AG04450 (cell line): ENCODE measurements at places on chromosomes 1 and 21. TPM values are rescaled to one million over a fixed set of nuclear protein-coding genes. Genes with fewer than 3 reads are reported as not detected.

SPRR1A gene
- not detected in 2 replicates for polyA plus RNA-seq

TTLL7 gene
- 14.5 and 17.9 TPM in 2 replicates for polyA plus RNA-seq

SAMD13 gene
- 0.99 and 1.0 TPM in 2 replicates for polyA plus RNA-seq

KRTAP13-2 gene
- polyA plus RNA-seq, result not detected in 2 replicates

DMBX1 gene
- not detected in 2 replicates for polyA plus RNA-seq

DNA sequence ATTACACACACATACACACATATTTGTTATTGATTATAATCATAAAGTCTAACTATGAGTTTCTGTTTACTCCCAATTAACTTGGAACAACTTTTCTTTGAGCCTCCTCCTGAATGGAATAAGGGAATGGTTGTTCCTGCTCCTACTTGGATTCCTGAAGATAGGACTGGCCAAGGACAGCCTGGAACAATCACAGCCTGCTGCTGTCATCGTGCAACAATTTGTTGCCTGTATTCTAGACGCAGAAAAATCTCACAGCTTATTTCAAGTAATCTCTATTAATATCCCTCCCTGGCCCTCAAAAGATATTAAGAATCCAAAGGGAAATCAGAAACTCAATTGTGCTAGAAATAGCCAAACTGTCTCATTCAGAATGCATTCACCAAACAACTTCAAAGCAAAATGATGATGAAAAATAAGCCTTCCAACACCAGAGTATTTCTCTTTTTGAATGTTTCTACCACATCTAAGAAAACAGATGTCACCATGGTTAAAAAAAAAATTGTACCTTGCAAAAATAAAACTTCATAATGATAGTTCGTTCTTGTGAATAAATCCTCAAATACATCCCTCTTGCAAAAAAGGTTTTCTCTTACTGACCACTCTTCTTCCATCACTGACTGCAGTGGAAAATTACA lies 30.9 kb downstream of the RCAN1 start:
- no peak for DNase-seq

DNA sequence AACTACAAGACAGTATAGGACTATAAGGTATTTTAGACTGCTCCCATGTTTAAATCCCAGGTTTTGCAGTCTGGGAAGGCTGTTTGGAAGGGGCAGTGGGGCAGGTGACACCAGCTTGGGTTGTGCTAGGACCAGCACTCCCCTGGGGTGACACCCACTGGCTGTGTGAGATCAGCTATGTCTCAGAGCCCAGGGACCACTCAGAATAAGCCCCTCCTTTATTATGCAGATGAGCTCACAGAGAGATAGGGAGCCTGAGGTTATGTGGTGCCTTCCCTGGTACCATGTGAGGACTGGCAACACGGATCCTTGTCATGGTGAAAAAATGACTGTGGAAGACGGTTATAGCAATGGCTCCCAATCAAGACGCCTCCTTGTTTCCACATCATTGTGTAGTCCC lies 71.0 kb downstream of the NENF start:
- DNase-seq, result no peak

DNA sequence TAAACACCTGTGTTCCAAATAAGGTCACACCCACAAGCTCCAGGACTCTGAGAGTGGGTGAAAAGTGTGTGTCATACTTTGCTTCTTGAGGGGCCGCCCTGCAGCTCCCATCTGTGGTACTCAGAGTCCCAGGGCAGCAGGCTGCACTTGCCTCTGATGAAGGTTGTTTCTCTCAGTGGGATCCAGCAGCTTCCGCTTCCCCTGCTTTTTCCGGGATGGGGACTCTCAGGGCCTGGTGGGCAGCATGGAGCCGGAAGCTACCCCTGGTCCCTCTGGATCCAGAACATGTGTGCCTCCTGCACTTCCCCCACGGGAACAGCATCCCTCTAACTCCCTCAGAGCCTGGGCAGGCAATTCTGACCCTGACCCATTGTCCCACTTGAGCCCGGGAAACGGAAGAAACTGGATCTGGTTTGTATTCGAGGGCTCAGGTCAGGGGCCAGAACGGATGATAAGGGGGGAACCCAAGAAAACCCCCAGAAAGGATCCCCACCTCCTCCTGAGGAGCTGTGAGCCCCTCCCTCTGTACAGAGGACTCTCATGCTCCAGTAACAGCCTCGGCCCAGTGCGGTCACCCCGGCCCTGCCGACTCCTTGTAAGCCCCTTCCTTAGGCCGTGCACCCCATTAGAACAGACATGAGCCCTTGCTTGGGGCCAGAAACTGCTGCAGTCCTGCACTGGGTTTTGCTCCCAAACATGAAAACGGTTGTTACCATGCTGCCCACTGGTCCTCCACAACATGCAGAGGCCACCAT lies 189.5 kb upstream of the C1orf174 start:
- DNase-seq, result no peak
